ENCODE measurements at places on chromosomes 4 and X. TPM values are rescaled to one million over a fixed set of nuclear protein-coding genes. Genes with fewer than 3 reads are reported as not detected.

Gene PPEF1
- total RNA-seq, result 0.52 TPM

- peak; percentile 99 for DNase-seq
Measured at GRCh38 chrX:15737959-15738902, at the start of gene CA5B. Gene CA5B, plus strand, starts transcription at chrX:15738270. Its CDS starts 11,754 bp downstream, at chrX:15750024.

GRCh38 chr4:123050018-123050417 is 127.6 kb upstream of the NUDT6 start:
- no peak for DNase-seq

DNA sequence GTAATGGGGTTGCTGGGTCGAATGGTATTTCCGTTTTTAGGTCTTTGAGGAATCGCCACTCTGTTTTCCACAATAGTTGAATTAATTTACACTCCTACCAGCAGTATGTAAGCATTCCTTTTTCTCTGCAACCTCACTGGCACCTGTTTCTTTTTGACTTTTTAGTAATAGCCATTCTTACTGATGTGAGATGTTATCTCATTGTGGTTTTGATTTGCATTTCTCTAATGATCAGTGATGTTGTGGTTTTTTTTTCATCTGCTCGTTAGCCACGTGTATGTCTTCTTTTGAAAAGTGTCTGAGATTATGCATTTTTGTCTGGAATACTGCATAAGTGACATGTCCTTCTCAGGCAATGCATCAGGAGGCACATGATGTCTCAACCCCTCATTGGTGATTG is 28.8 kb downstream of the REPS2 start:
- no peak for DNase-seq
